ENCODE measurements at places on chromosomes 3 and 15.
A peak's percentile ranks its signal among the peaks of the same experiment; 100 is the strongest.

DNA sequence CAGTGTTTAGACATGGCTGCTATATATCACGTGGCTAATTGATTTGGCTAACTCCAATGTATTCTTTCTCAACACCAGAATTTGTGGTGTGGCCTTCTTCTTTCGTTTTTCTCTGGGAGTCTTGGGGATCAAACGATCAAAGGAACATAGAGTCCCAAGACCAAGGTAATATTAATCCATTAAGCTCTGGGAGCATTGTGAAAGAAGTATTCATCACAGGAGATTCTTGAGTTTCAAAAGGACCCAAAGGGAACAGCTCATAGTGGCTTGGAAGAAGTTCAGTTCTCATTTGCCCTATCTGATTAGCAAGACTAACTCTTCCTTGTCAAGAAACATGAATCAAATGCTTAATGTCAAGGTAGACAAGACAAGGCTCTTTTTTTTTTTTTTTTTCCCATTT lies 32.9 kb upstream of the TICRR start:
- no peak for DNase-seq

GRCh38 chr15:73927476-73928240 lies 1.4 kb downstream of the LOXL1 start:
- peak; percentile 66 for DNase-seq

- peak; percentile 79 for DNase-seq
These were observed 175.7 kb downstream of the TNIK start for GRCh38 chr3:171284308-171285075.

- no peak for DNase-seq
These were observed 64.8 kb downstream of the LRIG1 start for GRCh38 chr3:66435989-66436388.

DNA sequence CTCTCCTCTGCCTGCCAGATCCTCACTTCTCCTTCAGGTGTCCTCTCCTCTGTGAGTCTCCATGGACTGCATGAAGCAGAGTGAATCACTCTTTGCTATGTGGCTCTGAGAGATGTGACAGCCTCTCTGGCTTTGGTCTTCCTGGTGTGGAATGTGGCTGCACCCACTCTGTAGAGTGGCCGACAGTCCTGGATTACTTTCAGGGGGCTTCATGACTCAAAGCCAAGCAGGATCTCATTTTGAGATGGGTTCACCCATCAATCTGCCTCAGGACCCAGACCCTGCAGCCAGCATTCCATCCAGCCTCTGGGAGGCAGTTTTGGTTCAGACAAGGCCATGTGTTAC lies 221.9 kb upstream of the LYSMD4 start:
- no peak for DNase-seq

- no peak for DNase-seq
These were observed 344.8 kb upstream of the GRM7 start for GRCh38 chr3:6516143-6516542.

DNA sequence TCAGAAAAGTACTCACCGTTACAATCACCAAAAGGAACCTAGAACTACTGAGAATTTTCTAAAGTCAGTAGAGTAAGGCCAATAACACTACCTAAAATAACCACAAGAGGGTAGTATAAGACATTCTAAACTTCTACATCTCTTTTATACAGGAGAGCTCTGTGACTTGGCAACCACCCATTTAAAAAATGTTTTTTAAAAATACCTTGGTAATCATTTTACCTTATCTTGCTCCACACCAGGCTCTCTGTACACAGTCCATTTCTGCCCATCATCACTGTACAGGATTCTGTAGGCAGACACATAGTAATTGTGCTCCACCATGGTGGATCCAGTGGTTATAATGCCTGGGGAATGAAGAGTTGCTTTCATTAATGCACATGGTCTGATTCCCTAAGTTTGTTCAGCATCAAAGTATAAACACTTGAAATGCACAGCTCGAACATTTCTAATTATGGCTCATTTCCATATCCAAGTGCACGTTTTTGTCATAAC lies 54.5 kb downstream of the ST3GAL6 start:
- no peak for DNase-seq

GRCh38 chr15:42131826-42132806 lies 24.3 kb downstream of the PLA2G4F start:
- DNase-seq, result no peak
